ENCODE measurements at places on chromosomes 2 and 18.
A peak's percentile ranks its signal among the peaks of the same experiment; 100 is the strongest.

- DNase-seq: no peak
These were observed 75.9 kb upstream of the MAP4K3 start for GRCh38 chr2:39512941-39513340.

- DNase-seq: peak; percentile 24
These were observed 79.2 kb upstream of the EPC2 start for GRCh38 chr2:148565272-148565894.

- no peak for DNase-seq
These were observed 347.6 kb upstream of the RAB12 start for GRCh38 chr18:8261651-8262091.

DNA sequence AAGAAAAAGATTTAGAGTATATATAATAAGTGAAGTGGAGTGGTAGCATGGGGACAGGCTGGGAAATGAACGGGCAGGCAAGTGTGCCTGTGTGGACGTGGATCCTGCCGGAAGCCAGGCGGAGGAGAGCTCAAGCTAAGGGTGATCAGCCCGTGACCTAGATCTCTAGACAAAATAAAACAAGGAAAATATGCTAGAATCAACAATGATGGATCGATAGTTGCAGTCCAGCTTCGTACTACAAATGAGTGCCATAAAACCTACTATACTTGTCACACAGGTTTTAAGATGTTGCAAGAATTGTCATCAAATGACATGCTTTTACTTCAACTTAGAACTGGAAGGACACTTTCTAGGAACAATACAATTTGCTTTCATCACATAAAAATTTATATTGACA lies 8.5 kb downstream of the EIF2AK2 start:
- DNase-seq: no peak

Measured in M059J (cell line).